ENCODE measurements at places on chromosomes 1 and 21.

- DNase-seq = no peak
Observed at GRCh38 chr1:208990456-208990855, 593.1 kb upstream of the CAMK1G start.

GRCh38 chr1:209106237-209106741, 477.2 kb upstream of the CAMK1G start:
- no peak for DNase-seq

DNA sequence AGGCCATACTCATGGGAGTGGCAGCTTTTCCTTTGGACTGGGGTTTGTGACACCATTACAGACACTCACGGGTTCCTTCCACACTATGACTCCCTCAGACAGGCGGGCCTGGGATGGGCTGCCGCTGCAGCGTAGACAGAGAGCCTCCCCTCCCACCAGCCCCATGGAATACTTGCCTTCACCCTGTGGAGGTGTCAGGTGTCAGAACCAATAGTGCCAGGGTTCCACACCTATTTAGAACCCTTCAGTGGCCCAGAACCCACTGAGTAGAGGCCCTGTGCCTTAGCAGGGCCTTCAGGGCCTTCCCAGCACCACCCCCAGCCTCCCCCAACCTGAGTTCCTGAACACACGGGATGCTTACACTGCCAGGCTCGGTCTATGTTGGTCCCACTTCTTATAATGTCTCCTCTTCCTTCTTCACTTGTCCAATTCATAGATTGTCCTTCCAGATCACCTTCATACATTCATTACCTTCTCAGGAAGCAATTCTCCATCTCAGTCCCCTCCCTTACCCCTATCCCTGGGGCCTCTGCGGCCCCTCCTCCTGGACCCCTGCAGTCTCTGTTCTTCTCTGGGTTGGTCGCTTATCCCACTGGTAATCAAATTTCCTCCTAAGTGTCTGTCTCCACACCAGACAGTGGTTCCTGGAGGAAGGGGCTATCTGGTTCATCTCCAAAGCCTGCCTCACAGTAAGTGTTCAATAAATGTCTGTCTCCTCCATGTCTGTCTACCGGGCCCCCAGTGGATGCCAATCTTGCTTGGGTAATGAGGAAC, 1.4 kb upstream of the RHBG start:
- DNase-seq = no peak

DNA sequence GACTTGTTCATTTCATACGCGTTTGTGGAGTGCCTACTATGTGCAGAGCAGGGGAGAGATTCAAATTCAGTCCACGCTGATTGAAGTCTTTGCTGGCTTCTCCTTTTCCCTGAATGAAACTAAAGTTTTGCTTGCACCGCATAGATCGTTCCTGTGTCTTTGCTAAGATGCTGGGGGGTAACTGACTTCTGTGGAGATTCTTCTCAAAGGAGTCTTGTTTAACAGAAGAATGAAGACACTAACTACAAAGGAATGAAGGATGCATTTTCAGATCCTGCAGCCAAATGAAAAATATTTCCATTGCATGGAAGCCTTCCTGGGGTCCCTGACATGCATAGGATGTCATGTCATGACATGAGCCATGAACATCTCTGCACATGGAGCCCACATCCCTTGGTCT, 26.9 kb upstream of the H6PD start:
- no peak for DNase-seq

DNA sequence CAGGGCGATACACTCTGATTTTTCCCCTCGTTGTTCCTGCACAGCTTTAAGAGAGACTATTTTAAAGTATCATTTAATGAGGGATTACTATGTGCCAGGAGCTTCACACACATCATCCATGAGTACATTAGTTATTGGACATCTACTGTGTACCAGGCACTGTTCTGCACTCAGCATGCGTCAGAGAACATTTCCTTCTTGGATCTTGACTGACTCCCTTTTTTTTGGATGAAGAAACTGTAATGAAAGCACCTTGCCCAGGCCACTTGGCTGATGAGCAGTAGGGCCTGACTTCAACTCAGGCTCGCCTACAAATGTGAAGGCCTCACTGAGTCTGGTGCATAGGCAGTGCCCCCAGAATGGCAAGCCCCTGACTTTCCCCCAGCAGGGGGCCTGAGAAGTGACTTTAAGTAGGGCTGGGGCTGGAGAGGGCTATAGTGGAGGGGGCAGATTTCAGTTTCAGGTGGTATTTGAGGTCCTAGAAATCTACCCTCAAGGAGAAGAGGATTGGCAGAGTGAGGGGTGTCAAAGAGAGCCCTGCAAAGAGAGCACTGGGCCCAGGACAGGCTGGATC, 50.0 kb downstream of the PTPRU start:
- DNase-seq = no peak

- DNase-seq = no peak
Observed at GRCh38 chr1:29546496-29546895, 310.2 kb downstream of the PTPRU start.

GRCh38 chr1:73839922-73840321, 358.1 kb downstream of the LRRIQ3 start:
- no peak for DNase-seq

DNA sequence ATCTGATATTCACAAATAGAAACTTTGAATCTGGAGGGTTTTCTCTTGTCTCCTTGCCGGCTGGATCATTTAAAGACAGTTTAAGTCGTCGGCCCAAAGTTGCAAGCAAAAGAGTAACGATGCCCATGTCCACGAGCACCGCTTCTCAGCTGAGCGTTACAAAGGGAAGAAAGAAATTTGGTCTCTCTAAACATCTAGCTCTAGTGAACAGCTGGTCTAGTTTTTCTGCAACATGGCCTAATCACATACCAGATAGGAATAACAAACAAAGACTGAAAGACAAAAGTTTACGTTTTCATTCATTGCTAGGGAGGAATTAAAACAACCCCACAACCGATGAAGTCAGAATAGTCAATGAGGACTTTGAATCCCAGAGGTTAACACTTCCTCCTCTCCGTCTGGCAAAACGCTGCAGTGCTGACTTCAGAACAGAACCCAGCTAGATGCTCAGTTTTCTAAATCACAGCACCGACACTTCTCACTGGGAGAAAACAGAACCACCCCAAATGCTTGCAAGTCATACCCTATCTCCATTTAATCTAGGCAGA, 69.4 kb downstream of the NTPCR start:
- no peak for DNase-seq

- DNase-seq = peak; percentile 84
Observed at GRCh38 chr1:171485375-171486047, at the start of gene PRRC2C. PRRC2C (plus strand) TSS chr1:171485530; CDS start chr1:171512089, 26,559 bp downstream.

- DNase-seq = no peak
Observed at GRCh38 chr1:206946261-206946660, at the start of gene PIGR. PIGR (minus strand) TSS chr1:206946466; CDS start chr1:206940531, 5,935 bp downstream.

DNA sequence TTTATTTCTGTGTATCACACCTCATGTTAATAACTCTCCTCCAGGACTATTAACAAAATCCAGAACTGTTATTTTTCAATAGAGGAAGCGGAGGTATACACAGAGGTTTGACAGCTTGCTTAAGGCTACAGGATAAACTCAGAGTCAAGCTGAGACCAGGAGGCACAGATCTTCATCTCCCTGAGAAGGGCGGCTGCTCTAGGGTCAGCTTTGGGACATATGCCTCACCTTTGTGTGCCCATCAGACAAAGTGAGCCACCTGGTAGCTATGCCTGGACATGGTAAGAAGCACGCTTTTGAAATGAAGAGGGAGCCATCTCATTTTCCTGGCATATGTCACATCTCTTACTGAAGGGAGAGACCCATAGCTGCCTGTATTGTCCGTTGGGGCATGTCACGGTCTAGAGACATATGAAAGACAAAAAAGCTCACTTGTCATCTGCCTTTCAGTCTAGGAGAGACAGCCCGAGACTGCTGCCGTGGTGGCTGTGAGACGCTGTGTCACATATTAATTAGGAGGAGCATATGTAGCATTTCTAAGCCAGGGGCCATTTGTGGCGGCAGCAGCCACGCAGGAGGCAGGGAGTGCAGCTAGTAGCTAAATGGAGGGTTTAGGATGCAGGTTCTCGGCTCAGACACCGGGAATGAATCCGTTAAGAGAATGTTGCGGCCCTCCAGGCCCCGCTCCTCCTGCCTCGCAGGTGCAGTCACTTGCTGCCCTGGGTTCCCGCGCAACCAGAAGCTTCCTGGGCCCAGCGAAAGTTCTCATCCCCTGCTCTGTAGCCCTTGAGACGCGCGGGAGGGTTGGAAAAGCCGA, 161.3 kb upstream of the C1orf21 start:
- DNase-seq = no peak

- no peak for DNase-seq
Observed at GRCh38 chr1:214824763-214825162, 221.8 kb downstream of the CENPF start.

GRCh38 chr1:119316870-119317416, 51.6 kb upstream of the HAO2 start:
- no peak for DNase-seq

- no peak for DNase-seq
Observed at GRCh38 chr1:245155272-245156040, 671 bp downstream of the KIF26B start.

- no peak for DNase-seq
Observed at GRCh38 chr1:239204401-239204800, 182.0 kb upstream of the CHRM3 start.

DNA sequence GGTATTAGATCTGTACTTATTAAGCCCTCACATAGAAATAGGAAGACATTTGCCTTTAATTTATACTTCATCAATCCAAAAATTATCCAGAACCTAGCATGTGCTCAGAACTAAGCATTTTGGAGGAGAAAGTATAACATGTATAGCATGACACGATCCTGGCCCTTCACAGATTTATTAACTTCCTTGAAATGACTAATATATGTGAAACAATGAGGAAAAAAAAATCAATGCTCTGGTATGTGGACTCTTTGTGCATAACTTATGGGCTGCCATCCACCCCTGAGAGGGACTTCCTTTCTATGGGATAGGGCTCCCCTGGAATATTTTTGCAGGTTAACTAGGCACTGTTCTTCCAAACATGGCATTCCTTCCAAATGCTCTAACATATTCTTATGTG, 36.6 kb downstream of the CCDC185 start:
- DNase-seq = no peak

DNA sequence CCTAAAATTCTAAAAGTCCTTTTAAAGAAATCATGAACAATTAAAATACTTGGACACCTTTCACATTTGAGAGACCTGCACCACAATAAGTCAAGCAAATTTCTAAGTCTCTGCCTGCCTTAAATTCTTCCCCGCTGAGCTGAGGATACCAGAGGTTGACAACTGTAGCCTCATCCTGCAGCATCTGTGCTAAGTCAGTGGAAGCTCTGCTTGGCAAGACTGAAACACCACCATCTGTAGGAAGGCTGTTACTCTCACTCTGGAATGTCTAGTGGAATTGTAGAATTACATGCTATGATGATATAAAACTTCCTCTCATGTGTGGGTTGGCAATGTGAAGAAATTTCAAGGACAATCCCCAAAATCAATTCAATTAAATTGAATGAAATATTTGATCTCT, 1756.5 kb downstream of the NCAM2 start:
- DNase-seq = no peak

- DNase-seq = no peak
Observed at GRCh38 chr1:229264487-229264886, 6.4 kb upstream of the RAB4A start.

- no peak for DNase-seq
Observed at GRCh38 chr1:208834381-208835096, 590.4 kb upstream of the PLXNA2 start.

- DNase-seq = no peak
Observed at GRCh38 chr1:240098534-240098933, 6.9 kb downstream of the FMN2 start.

- no peak for DNase-seq
Observed at GRCh38 chr1:18901952-18902522, 318 bp downstream of the ALDH4A1 start.

DNA sequence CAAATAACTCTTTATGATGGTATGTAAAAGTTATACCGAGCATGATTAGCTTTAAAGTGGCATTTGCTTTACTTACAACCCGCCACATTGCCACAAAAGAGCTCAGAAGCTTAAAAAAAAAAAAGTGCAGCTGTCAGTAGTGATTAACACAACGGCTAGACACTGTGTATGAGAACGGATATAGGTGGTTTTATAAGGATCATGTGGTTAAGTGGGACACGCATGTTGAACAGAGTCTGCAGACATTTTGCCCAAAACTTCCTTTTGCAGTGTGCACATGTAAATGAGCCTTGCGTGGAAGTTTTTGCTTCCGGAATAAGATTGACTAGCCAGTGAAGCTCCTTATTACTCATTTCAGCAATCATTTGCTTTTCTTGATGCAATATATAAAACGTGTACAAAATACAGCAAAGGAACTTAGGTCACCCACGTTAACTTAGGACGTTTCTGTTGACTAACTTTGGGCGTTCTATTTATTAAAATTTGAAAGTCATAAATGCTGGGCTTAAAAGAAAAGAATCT, 58.7 kb upstream of the RGS1 start:
- DNase-seq = peak; percentile 67

DNA sequence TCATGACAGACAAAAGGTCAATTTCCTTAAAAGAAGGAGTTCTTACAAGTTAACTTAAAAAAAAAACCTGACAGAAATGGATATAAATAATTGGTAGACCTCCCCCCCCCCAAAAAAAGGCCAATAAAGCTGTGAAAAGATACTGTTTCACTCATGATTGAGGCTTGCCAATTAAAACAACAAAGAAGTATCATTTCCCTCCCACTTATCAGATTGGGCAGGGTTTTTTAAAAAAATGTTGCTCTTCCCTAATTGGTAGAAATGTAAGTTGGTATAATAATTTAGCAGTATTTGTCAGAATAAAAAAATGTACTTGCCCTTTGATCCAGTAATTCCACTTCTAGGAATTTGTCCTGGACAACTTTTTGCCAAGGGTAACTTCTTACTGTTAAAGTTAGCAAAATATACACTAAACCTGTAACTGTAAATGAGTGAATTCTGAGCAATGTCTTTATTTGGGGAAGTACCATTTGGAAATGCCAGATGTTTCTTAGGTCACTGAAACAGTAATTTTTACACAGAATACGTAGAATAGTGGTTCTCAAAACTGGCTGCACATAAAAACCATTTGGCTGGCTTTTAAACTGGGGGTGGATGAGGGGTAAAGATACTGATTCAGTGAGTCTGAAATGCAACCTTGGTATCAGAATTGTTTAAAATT, 17.5 kb downstream of the RNF2 start:
- DNase-seq = no peak

DNA sequence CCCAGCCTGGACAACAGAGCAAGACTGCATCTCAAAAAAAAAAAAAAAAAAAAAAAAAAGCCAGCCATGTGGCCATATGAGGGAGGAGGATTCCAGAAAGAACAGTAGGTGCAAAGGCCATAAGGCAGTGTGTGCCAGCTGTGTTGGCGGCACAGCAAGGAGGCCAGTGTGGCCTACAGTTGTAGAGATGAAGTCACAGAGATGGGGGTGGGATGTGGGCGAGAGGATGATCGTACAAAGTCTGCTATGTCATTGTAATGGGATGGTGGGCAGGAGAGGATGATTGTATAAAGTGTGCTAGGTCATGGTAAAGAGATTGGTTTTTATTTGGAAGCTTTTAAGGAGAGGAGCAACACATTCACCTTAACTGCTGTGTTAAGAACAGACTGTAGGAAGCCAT, 9.8 kb upstream of the CR1 start:
- no peak for DNase-seq

- DNase-seq = no peak
Observed at GRCh38 chr1:227846265-227846858, 30.9 kb downstream of the PRSS38 start.

GRCh38 chr1:41369531-41369930, 8.3 kb downstream of the FOXO6 start:
- DNase-seq = no peak
